Panc1 (cell line): ENCODE measurements at places on chromosomes 5 and 9. TPM values are rescaled to one million over a fixed set of nuclear protein-coding genes. Genes with fewer than 3 reads are reported as not detected.
A peak's percentile ranks its signal among the peaks of the same experiment; 100 is the strongest.

- no peak for DNase-seq
Observed at GRCh38 chr9:13241283-13241682, 38.2 kb downstream of the MPDZ start.

GRCh38 chr5:131607903-131608540 lies 27.0 kb downstream of the RAPGEF6 start:
- DNase-seq, result no peak

Gene CD72
- total RNA-seq, result 0.72 TPM

DNA sequence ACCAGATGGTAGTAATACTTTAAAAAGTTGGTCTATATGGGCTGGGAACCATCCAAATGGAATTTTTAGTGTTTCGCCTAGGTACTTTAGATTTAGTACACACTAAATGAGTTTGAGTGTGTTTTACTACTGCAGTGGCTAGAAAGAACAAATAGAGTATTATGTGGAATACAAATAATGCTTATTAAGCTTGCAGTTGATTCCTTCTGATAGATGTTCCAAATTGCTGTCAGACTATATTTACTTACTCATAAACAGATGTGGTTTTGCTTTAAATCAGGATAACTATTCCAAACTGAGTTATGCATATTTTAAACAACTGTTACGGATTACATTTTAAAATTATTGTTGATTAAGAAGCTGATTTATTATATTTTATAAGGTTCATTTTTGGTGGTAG lies 103.3 kb downstream of the ZSWIM6 start:
- DNase-seq, result no peak

DNA sequence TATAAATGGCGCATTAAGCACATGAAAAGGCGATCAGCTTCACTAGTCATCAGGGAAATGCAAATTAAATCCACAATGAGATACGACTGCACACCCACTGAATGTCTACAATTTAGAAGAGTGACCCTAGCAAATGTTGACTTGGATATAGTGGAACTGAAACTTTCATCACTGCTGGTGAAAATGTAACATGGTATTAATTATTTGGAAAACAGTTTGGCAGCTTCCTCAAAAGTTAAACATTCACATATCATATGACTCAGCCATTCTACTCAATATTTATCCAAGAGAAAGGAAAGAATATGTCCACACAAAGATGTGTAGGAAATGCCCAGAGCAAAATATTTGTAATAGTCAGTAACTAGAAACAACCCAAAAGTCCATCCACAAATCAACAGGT lies 146.5 kb downstream of the LPAR1 start:
- DNase-seq, result no peak

GRCh38 chr5:58622936-58623871 lies 40.3 kb downstream of the RAB3C start:
- DNase-seq, result no peak

GRCh38 chr9:69637817-69638200 lies 34.4 kb downstream of the APBA1 start:
- DNase-seq, result no peak

Gene TGFBI
- total RNA-seq, result 314 TPM

Gene SPRY4
- 35.6 TPM for total RNA-seq

DNA sequence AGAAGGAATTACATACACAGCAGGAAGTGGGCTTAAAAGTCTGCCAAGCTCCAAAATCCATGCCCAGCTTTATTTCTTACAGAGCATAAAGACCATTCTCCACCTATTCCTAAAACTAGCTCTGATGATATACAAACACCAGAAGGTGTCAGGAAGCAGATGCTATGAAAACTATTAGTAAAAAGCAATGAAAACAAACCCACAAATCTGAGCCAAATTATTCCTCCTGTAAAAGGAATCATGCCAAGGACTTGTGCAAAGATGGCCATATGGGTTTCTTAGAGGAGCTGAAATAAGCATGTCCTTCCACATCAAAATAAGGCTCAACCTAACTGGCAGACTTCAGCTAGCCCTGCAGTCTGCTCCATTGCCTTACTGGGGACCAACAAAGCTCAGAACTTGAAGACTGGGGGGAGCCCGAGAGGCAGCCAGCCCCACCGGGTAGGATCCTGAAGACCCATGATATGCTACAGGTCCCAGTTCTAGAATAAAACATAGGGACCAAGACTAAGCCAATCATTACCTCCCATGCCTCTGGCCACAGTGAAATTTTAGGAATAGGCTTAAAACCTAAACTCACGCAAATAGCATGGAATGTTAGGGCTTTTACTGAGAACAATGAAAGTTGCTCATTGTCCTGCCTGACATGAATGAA lies 42.8 kb upstream of the GABRP start:
- no peak for DNase-seq

Gene SPAG8
- 0.90 TPM for total RNA-seq

DNA sequence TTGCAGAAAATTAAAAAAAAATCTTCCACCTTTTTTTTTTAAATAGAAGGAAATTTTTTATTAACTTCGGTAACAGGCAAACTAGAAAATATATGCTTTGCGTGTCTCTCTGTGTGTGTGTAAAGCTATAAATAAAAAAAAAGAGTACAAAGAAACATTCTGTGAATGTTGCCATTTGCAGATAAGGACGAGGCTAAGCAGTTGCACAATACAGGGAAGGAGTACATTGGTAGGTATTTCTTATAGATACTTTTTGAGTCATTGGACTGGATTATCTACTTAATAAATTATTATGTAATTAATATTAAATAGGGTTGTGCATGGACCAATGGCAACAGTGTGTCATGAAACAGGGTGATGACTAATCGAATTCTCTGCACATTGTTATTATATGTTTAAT lies 102.4 kb downstream of the CAMK4 start:
- DNase-seq, result no peak

DNA sequence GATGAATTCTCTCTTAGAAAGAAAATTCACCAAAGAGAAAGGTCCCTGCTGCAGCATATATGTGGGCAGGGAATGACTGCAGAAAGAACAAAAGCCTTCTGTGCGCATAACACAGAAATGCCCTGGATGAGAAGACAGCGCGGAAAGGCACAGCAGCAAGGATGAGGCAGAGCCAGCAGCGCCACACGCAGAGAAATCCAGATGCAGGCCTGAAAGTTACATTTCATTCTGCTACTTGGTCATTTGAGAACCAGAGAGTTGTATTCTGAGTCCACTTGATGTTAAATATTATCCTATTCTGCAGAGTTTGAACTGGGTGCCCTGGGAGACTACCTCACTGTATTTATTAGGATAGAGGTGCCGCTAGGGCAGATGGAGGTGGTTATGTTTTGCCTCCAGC lies 68.5 kb downstream of the GLDC start:
- DNase-seq, result no peak

- no peak for DNase-seq
Observed at GRCh38 chr9:93463638-93464248, 10.4 kb upstream of the FAM120AOS start.

GRCh38 chr5:35202319-35203111 lies 27.8 kb downstream of the PRLR start:
- no peak for DNase-seq

- no peak for DNase-seq
Observed at GRCh38 chr5:83991566-83992224, 271.0 kb upstream of the HAPLN1 start.

DNA sequence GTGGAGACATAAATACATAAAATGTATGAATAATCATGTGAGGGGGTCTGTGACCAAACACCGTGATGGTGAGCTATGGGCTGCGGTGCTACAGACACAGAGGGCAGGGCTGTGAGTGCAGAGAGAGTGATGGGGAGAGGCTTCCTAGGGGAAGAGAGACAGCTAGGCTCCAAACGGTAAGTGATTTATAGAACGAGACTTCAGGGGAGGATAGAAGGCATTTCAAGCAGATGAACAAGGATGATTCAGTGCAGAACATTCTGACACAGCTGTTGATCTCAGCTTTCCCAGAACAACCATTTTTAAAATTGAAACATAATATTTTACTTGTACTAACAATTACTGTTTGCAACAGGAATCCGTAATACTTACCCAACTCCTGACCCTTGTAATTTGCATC lies 100.7 kb downstream of the GAS1 start:
- no peak for DNase-seq

DNA sequence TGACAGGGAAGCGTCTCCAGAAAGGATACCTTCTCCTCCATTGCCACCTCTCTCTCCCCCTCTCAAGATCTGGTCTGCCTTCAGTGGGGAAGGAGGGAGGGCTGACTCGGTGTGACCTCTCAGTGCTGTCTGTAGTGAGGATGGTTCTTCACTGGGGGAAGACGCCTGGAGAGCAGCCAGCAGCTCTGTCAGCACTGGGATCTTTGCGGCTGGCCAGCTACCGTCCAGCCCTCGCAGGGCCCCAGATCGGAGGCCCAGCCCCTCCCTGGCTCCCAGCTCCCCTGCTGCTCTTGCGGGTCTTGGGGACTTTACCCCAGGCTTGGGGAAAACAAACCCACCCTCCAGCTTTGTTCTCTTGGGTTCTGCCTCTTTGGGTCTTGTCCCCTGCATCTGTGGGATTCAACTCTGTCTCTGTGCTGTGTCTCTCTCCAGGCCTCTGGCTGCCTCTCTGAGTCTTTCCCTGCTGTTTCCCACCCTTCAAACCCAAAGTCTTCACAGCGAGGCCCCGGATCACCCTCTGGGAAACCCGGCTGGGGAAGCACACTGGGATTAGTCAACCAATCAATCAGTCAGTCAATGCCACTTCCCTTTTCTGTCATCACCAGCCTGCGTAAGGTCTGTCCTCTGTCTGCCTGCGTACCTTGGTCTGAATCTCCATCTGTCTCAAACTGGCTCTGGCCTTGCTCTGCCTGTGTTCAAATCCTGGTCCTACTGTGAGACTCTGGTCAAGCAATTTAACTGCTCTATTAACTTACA lies 23.0 kb downstream of the FGF18 start:
- DNase-seq, result no peak

GRCh38 chr5:1436036-1436435 lies 9.2 kb downstream of the SLC6A3 start:
- no peak for DNase-seq

- DNase-seq, result no peak
Observed at GRCh38 chr9:28774433-28775235, 1201.4 kb upstream of the C9orf72 start.

DNA sequence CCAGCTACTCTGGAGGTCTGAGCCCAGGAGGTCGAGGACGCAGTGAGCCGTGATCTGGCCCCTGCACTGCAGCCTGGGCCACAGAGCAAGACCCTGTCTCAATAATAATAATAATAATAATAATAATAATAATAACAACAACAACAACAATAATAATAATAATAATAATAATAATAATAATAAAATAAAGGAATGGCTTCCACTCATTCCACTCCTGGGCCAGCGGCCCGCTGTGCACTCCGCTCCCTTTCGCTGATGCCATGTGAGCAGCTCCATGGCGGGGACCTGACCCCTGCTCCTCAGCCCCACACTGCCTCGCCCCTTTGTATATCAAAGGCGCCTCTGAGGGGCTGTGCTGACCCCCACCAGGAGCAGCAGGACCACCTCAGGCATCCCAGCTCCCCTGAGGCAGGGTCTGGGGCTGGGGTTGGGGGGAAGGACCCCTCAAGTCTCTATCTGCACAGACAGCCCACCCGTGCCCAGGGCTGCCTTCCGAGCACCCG lies 20.0 kb downstream of the GBGT1 start:
- no peak for DNase-seq

Gene HRH2
- 0.33 TPM for total RNA-seq

- DNase-seq, result no peak
Observed at GRCh38 chr5:59104400-59105127, 521.7 kb downstream of the RAB3C start.

- DNase-seq, result no peak
Observed at GRCh38 chr5:7010591-7010990, 297.4 kb downstream of the TENT4A start.

Gene RPS14
- total RNA-seq, result 1,959 TPM

DNA sequence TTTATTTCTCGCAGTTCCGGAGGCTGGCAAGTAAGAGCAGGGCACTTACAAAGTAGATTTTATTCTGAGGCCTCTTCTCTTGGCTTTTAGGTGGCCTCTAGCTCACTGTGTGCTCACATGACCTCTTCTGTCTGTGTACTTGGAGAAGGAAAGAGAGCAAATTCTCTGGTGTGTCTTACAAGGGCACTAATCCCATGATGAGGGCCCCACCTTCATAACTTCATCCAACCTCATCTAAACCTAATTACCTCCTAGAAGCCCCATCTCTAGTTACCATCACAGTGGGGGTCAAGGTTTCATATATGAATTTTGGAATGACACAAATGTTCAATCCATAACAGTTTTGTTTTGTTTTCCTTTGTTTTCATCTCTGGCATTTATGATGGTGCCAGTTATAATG lies 376.1 kb downstream of the ADGRV1 start:
- DNase-seq, result no peak

DNA sequence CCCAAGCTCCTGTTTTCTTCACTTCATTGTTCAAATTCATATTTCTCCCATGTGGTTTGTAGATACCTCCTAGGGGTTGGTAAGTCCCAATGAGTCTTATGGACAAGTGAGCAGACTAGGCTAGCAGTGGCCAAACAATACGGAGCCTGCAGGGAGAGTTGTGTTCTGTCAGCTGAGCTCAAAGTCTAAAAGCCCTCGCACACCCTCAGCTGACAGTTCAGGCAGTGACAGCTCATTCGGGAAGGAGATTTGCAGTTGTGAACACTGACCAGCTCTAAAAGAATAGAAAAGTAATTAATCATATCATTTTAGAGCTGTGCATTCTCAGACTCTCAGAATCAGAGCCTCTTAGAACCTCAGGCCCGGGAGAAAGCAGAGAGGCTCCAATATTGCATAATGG lies 95.1 kb downstream of the SH3TC2 start:
- no peak for DNase-seq

- DNase-seq, result no peak
Observed at GRCh38 chr9:2389404-2389803, 232.2 kb upstream of the VLDLR start.

Gene AIF1L
- total RNA-seq, result 6.0 TPM

GRCh38 chr9:20636888-20637440 lies 14.7 kb upstream of the MLLT3 start:
- no peak for DNase-seq

Gene IL4
- not detected for total RNA-seq

Gene SLC36A3
- total RNA-seq, result not detected

Gene DMRT3
- total RNA-seq, result not detected

Gene PCDHA7
- 0.15 TPM for total RNA-seq

DNA sequence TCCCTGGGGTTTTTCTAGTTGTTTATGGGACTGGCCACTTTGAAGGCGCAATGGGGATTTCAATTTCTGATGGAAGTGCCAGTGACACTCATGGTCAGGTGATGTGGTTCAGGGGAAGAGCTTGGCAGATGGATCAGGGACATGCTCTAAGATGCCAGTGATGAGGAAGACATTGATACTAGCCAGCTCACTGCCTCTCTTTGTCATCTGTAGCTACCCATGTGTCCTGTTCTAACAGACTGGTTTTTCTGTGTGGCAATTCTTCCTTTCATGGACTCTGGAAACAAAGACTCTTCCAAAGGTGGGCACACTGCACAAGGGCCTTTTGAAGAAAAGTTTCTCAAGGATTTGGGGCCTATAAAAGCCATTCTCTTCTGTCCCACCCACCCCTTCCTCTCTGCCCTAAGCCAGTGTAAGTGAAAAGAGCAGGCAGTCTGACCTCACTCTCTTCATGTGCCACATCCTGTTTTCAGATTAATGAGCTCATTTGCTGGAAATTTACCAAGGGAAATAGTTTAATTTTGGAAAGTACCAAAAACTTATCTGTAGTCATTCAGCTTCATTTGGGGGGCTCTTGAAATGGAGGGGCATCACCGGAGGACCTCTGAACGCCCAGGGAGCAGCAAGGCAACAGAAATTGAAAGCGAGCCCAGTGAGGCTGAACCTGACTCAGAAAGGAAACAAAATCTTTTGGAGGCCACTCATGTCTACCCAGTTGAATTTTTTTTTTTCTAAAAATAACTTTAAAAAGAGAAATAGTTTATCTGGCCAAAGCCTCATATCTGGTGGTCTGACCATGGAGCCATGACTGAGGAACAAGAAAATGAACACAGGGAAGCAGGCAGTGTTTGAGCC lies 4.9 kb upstream of the TRAF1 start:
- DNase-seq, result peak; percentile 43

- no peak for DNase-seq
Observed at GRCh38 chr5:106843812-106844416, 826.8 kb downstream of the EFNA5 start.
